ENCODE measurements at places on chromosomes 2 and 18. TPM values are rescaled to one million over a fixed set of nuclear protein-coding genes. Genes with fewer than 3 reads are reported as not detected.

Gene MFSD6
- total RNA-seq, result 1.9 TPM

Gene CYRIA
- total RNA-seq, result 0.51 TPM

Gene GREB1L
- total RNA-seq, result 11.2 TPM

Gene DIPK1C
- not detected for total RNA-seq

Gene GKN2
- total RNA-seq, result not detected

Gene ANKRD30BL
- total RNA-seq, result not detected

Gene GPR45
- total RNA-seq, result not detected

Gene ZC3H6
- total RNA-seq, result 2.0 TPM

Gene SLC5A7
- total RNA-seq, result not detected

Gene ANTXR1
- total RNA-seq, result 81.8 TPM

All from pericardium fibroblast (primary cell).